Suppressor macrophage treated with lipopolysaccharide for 4 hours (primary cell): ENCODE measurements at places on chromosomes 5 and 9.

DNA sequence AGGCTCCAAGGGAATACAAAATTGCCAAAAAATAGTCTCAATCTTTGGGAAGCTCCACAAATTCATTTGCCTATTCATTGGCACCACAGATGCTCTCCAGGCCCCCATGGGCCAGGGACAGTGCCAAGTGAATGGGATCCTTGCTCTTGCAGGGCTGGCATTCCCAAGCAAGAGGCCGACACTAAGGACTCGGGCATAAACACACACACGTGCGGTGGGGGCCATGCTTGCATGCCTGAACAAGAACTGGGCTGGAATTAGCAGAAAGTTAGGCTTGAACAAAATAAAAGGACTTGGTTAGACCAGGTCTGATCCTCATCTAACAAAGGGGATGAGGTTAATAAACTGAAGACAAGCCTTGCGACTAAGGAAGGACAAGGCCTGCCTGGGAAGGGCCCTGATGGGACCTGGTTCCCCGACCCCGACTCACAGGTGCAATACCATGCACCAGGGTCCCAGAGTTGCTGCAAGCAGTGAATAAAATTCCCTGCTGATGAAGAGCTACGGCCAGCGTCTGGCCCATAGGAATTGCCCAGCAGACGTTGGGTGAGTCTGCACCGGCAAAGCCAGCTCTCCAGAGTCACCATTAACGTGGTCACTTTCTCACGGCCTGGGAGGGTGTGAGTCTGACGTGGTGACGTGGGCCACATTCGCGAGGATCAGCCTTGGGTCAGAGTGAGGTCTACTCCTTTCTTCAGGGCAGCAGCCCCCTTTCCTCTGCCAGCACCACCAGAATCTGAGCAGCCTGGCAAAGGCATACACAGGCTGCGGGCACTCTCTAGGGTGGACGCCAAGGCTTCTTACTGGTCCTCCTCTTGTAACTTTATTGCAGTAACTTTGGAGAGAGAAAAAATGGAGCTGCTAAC lies 77.4 kb upstream of the FCN1 start:
- DNase-seq = no peak

DNA sequence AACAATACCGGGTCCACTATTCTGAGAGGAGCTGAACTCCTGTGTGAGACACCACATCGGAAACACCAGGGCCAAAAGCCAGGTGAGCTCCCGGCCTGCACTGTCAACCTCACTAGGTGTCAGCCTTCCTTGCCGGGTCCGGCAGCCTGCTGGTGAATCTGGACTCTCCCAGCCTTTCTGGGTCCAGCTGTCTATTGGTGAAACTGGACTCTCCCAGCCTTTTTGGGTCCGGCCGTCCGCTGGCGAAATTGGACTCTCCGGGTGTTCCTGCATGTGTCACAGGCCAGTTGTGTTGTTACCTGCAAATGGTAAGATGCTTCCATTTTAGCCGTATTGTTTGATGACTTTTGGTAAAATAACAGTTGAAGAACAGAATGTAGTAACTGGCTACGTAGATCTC lies 801.5 kb downstream of the CDH9 start:
- DNase-seq = no peak

DNA sequence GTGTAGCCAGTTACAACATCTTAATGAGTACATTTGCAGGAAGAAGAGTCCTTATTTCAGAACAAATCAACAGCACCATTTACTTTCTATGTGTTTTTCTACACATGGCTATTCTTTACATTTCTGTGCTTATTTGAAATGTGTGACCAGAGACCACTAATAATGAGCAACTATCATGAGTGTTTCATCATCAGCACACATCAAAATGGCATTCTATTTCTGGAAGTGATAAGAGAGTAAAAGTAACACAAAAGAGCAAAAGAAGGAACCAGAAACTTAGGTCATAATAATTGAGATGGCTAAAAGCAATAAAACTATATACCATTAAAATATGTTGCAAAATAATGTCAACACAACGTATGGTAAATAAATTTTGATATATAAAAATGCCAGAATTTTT lies 159.7 kb downstream of the PBX3 start:
- DNase-seq = peak; percentile 37

DNA sequence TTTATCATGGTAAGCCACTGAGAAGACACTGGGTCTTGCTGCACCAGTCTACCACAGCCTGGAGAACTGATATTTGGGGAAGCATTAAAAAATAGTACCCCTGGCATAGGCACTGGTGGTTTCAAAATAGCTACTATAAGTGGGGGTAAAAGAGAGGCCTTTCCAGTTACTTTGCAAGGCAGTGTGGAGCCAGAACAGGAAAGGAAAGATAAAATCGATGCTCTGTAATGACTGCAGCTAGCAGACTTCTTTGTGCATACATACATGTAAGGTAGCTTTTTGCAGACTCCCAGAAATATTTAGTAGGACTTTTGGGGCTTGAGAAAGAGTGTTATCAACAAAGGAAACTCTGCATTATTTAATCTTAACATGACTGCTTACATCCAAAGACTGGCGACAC lies 31.3 kb upstream of the ALDOB start:
- no peak for DNase-seq

DNA sequence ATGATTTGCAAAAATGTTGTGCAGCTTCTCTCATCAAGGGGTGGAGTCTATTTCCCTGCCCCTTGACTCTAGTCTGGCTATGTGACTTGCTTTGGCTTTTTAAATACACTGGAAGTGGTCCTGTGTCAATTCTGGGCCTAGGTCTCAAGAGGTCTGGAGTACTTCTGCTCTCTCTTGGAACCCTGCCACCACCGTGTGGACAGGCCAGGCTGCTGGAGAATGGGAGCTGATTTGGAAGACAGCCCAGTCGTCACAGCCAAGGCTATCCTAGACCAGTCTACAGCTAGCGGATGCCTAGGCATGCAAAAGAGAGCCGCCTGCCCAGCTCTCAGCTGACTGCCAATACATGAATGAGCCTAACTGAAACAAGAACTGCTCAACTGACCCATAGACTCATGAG lies 56.7 kb upstream of the CLINT1 start:
- no peak for DNase-seq

- no peak for DNase-seq
Observed at GRCh38 chr9:88183798-88184495, 45.7 kb upstream of the SPATA31C2 start.

GRCh38 chr5:1325870-1326531 lies 18.9 kb downstream of the CLPTM1L start:
- no peak for DNase-seq

DNA sequence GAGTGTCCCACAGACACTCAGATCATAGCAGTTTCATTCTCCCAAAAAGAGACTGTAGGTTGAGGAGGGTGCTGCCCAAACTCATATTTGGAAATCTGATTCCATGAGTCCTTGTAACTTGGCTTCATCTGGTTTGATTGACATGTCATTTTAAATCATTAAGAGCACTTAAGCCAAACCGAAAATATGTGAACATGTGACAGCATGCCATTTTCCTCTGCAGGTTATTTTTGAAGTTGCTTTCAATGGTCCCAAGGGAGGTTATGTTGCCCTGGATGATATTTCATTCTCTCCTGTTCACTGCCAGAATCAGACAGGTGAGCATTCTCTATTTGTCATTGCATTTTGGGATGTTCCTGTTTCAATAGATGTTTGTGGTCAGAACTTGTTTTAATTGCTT lies 87.6 kb downstream of the MAMDC2 start:
- no peak for DNase-seq

GRCh38 chr5:176529116-176529740 lies 8.0 kb downstream of the RNF44 start:
- DNase-seq = no peak

- DNase-seq = peak; percentile 30
Observed at GRCh38 chr9:69121155-69122081, 52.7 kb upstream of the TJP2 start.

GRCh38 chr5:101932599-101932998 lies 363.5 kb downstream of the SLCO4C1 start:
- DNase-seq = no peak

GRCh38 chr5:143121135-143121475 lies 282.4 kb downstream of the NR3C1 start:
- DNase-seq = no peak

DNA sequence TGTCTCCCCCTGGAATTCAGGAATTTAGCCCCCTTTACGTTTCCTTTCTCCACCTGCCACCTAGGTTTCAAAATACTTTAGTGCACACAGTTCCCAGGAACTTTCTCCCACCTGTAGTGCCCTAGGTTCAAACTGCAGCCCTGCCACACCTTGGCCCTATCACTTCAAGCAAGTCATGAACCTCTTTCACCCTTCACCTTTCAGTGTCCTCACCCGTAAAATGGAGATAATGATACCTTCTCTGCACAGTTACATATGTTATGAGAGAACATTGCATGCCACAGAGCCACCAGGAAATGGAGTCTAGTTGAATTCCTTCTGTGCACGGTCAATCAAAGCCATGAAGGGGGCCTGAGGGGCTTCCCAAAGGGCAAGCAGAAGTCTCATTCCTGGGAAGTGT lies 9.8 kb upstream of the EEIG1 start:
- no peak for DNase-seq

DNA sequence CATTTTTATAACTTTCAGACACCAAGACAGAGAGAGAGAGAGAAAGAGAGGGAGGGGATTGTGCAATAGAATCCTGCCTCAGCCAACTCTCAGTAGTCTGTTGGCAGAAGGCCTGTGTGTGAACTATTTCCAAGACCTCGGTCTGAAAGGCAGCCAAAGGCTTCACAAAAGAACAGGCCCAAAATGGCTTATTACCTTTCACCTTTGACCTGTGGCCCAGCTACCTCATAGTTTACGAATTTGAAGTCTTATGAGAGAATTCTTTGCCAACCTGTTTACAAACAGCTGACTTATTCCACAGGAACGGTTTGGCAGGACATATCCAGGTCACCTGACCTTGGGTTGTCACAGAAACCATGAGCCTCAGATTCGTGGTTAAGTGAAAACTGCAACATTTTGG lies 48.6 kb downstream of the NR2F1-AS1 start:
- no peak for DNase-seq

GRCh38 chr9:91898451-91899218 lies 51.4 kb downstream of the ROR2 start:
- peak; percentile 63 for DNase-seq

- no peak for DNase-seq
Observed at GRCh38 chr9:17744786-17745185, 165.9 kb downstream of the SH3GL2 start.

GRCh38 chr5:171429543-171429910 lies 10.1 kb downstream of the FGF18 start:
- no peak for DNase-seq

DNA sequence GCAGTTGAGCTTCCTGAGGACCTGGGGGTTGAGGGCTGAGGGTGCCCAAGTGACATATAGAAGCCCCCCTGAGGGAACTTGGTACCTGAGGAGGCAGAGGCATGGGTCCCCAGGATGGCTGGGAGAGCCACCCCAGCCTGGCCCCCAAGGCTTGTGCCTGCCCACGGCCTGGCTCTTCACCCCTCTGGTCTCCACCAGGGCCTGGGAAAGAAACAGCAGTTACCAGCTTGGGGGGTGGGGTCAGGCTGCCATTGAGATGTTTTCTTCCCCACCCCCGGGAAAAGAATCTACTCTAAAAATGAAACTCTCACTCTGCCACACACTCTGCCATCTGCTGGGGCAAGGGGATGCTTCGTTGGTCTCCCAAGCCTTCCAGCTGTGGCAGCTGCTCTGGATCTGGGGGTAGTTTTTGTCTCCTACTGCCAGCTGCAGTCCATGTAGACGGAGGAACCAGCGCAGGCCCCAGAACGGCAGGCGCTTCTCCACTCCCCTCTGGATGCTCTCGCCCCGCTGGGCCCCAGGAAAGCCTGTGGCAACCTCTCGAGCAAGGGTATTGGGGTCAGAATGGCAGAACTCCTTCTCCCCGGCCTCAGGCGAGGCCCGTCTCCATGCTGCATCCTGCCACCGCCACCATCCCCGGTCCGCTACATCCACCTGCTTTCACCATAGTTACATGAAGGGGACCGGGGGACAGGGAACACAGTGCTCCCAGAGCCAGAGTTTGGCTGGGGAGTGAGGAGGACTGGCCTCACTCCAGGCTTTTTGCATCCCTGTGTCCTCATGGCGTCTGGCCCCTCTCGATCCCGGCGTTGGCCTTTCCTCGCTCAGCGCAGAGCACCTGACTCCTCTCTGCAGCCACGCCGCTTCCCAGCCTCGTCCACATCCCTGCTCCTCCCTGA lies 123.5 kb downstream of the DAB2IP start:
- no peak for DNase-seq

GRCh38 chr5:132742158-132742557 lies 4.8 kb upstream of the KIF3A start:
- DNase-seq = no peak

GRCh38 chr9:18891946-18892670 lies 140.9 kb downstream of the SAXO1 start:
- no peak for DNase-seq

DNA sequence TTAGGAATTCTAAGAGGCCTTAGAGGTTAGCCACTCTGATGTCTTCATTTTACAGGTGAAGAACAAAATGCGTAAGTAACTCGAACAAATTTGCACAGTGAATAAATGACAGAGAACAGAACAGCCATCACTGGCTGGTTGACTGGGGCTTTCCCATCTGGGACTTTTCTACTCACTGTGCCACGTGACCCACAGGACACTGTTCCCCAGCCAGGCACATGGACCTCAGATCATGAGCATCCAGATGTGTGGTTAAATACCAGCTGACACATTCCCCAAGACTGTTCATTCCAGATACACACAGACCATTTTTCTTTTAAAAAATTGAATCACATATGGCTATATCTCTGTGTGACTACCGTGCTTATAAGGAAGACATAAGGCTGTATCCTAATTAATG lies 25.8 kb upstream of the MED10 start:
- DNase-seq = no peak

DNA sequence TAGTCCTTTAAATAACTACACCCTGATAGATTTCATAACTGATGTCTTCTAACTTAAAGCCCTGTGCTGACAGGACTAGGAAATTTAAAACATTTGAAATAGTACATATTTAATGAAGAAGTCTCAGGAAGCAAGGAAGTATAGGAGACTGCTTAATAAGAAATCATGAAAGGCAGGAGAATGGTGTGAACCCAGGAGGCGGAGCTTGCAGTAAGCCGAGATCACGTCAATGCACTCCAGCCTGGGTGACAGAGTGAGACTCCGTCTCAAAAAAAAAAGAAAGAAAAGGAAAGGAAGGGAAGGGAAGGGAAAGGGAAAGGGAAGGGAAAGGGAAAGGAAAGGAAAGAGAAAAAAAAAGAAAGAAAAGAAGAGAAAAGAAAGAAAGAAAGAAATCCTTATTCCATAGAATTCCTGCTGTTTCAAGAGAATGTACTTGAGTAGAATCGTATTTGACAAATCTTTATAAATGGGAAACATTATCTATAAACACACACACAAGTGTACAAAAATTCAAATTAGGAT lies 74.1 kb downstream of the BNC2 start:
- no peak for DNase-seq
